ENCODE measurements at places on chromosomes 11 and 22. TPM values are rescaled to one million over a fixed set of nuclear protein-coding genes. Genes with fewer than 3 reads are reported as not detected.

DNA sequence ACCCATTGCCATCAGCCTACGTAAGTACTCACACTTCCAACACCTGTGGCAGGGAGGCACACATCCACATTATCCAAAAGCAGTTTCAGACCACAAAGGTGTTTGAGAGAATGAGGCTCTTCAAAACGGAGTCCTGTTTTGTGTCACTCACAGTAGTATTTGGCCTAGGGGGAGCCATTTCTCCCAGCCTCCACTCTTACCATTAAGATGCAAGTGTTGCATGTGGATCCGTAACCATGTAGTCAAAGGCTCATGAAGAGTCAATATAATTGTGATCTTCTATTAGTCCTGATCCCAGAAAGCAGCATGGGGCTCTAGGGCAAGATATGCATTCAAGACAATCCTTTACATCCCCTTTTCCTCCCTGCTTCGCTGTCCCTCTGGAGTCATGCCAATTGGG is 41.5 kb downstream of the IL10RA start:
- H3K27ac ChIP-seq = no peak overlapping the region
- no peak for DNase-seq
- no peaks in the 10 kb centered on the region for H3K4me1 ChIP-seq
- H3K27me3 ChIP-seq = peaks cover 2% of the 10 kb centered on the region

DEFB131B gene
- not detected for total RNA-seq

GRCh38 chr22:34797826-34798225 is 268.1 kb upstream of the ISX start:
- H3K4me1 ChIP-seq = peaks cover 19% of the 10 kb centered on the region
- H3K36me3 ChIP-seq = peaks cover 7% of the 10 kb centered on the region
- no peak for DNase-seq
- no peaks in the 10 kb centered on the region for H3K27me3 ChIP-seq
- H3K27ac ChIP-seq = no peak overlapping the region

- no peaks in the 10 kb centered on the region for H3K4me1 ChIP-seq
- no peaks in the 10 kb centered on the region for H3K27me3 ChIP-seq
- no peak for DNase-seq
- H3K36me3 ChIP-seq = no peaks in the 10 kb centered on the region
These were observed 66.1 kb downstream of the FAM76B start for GRCh38 chr11:95723361-95723942.

FAM180B gene
- total RNA-seq = not detected
